ENCODE measurements at places on chromosomes 2 and 18.

- no peak for DNase-seq
Measured at GRCh38 chr2:47471429-47472116, 68.6 kb downstream of the MSH2 start.

DNA sequence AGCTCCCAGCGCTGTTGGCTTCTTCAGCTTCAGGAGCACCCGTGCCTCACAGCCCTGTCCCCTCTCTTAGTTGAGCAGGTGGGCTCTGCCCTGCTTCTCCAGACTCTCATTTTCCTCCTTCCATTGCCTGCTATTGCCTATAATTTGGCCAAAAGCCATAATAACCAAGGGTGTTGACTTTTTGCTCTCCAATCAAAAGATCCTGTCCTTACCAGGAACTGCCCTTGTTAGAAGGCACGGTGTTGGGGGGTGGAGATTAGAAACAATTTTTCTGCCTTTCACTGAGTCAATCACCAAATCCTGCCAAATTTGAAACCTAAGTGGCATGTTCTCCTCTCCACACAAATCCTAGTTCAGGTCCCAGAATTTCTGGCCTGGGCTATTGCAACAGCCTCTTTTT, 16.7 kb upstream of the PDIA6 start:
- no peak for DNase-seq

- no peak for DNase-seq
Measured at GRCh38 chr2:131145040-131145439, 39.9 kb downstream of the PLEKHB2 start.

DNA sequence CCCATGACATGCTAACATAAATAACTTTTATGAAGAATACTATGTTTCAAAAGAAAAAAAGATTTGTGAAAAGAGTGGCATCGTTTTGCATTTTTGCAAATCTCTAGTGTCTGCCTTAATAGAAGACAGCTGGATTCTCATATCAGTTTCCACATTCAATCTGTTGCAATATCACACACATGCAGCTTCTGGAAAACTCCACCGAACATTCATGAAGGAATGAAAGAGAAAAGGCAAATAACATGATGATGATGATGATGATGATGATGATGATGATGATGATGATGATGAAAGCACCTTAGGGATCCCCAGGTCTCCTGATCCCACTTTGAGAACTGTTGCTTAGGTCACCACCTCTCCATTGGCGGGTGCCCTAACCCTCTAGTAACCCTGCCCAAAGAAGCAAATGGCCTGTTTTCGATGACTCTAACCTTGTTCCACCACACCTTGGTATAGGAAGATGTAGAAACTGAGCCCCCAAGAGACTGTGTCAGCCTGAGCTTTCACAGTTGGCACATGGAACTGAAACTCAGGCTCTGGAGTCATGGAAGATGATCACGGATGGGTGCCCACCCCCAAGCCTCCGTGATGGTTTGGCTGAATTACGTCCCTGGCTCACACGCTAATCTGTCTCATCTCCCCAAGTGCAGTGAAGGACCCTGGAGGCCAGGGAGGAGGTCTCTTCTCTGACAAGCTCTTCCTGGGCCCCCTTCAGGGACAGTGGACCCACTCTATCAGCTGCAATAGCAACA, 80.1 kb upstream of the SMAD7 start:
- DNase-seq = no peak

GRCh38 chr2:36461039-36461681, 105.6 kb downstream of the CRIM1 start:
- no peak for DNase-seq

DNA sequence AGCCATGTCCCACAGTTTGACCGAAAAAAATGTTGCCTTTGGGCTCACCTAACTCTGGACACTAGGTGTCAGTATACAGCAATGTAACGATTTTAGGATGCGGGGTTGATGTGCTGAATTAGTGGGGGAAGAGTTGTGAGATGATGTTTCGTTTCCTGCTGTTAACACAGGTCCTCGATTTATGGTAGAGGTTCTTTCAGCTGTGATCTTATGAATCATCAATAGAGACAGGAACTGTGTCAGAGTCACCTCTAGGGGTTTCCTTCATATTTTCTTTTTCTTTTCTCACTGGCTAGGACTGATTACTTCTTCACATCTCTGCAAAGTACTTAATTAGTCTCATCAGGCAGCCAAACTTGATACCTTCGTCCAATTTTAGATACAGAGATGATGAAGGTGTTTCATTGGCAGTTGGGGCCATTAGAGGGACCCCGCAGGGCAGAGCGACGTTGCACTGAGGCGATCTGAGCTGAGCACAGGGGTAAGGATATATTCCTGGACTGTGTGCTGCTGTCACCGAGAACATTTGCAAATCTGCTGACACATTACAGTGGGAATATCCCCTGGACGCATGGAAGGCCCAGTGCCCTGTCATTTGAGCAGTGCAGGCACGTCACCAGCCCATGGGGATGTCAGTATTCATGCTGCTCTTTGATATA, 10.2 kb upstream of the MMADHC start:
- DNase-seq = no peak

GRCh38 chr2:11871421-11871820, 125.0 kb downstream of the LPIN1 start:
- no peak for DNase-seq

DNA sequence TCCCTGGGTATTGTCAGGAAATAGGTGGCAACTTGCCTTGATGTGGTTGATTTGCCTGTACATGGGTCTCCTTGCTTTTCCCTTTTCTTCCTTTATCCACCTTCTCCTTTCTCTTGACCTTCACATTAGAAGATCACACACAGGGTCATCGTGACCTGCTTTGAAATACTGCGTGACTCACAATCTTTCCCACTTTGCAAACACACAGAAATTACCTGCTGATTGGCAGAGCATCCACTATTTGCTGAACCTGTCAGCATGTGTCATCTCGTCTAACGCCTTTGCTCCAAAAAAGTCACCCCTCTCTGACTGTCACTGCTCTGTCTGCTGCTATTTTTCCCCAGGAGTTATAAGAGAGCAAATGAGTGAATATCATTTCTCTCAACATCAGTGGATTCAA, 60.8 kb downstream of the MYO3B start:
- no peak for DNase-seq

- DNase-seq = no peak
Measured at GRCh38 chr2:196390243-196391148, 219.1 kb upstream of the STK17B start.

- DNase-seq = no peak
Measured at GRCh38 chr2:114400890-114401289, 41.6 kb upstream of the DPP10 start.

DNA sequence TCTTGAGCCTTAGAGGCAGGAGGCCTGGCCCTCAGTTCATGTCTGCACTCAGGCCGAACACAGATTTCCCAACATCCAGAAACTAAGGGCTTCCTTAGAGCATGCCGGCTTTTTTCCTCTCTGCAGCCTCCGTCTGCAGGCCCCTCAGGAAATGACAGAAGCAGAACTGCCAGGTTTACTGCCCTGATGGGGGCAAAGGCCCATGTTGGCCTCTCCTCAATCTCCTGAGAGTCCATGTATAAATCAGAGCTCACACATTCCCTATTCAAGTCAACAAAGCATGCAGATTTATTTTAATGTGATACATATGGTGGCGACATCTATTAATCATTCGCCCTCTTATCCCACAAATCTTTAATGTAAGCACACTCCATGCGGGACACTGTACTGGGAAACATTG, 475.6 kb upstream of the HS6ST1 start:
- DNase-seq = no peak

DNA sequence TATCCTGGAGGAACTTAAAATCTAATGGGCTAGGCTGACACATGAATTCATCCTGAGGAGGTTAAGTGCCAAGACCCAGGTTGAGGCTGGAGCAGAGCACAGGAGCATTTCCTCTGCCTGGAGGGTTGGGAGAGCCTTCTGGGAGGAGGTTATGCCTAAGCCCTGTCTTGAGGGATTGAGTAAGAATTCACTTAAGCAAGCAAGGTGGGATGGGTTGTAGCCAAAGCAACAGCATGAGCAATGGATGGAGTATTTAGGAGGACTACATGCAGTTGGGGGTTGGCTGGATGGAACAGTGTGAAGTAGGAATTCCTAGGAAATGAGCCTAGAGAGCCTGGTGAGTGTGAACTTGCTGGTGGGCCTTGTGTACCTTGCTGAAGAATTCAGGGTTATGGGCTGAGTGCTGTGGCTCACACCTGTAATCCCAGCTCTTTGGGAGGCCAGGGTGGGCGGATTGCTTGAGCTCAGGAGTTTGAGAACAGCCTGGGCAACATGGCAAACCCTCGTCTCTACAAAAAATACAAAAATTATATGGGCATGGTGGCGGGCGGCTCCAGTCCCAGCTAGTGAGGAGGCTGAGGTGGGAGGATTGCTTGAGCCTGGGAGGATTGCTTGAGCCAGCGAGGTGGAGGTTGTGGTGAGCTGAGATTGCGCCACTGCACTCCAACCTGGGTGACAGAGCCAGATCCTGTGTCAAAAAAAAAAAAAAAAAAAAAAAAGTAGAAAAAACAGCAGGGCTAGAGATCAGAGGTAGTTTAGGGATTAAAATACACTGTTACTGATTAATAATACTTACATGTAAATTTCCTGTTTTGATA, 22.2 kb downstream of the TANC1 start:
- no peak for DNase-seq

DNA sequence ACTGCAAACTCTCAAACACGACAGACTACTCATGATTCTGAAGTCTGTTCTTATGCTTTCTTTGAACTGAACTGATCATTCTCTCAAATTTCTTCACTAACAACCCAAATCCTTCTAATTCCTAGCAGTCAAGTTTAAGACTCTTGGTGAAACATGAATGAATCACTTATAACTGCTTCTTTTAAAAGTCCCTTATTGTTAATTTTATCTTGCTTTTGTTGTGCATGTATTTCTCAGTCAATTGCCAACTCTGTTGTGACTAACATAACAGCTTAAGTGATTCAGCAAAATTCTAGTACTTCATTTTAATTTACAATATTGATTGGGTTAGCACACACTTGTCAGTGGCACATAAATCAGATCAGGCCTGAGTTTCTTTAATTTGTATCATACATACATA, 357.0 kb upstream of the FSIP2 start:
- no peak for DNase-seq

DNA sequence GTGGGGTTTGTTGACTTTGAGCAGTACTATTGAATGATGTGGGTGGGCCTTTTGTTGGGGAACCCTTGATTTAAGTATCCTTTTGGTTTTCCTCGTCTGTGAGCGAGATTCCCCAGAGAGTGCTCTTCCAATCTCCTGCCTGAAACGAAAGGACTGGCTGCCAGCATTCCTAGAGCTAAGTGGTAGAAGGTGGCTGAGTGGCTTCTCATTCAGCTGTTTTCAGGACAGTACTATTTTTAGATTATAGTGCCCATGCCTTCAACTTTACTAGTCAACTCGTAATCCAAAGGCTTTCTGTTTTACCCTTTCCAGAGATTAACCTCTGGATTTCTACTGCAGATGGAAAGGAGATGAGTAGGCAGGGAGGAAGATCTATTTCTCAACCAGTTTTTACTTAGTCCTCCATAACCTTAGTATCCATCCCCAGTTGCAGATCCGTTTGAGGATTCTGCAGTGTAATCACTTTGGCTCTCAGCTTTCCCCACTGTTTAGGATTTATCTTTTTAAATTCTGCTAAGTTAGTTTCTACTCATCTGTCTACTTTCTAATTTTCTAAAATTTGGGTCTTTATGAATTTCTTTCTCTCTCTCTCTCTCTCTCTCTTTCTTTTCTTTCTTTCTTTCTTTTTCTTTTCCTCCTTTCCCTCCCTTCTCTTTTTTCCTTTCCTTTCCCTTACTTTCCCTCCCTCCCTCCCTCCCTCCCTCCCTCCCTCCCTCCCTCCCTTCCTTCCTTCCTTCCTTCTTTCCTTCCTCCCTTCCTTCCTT, 9.2 kb downstream of the SLC4A1AP start:
- no peak for DNase-seq

DNA sequence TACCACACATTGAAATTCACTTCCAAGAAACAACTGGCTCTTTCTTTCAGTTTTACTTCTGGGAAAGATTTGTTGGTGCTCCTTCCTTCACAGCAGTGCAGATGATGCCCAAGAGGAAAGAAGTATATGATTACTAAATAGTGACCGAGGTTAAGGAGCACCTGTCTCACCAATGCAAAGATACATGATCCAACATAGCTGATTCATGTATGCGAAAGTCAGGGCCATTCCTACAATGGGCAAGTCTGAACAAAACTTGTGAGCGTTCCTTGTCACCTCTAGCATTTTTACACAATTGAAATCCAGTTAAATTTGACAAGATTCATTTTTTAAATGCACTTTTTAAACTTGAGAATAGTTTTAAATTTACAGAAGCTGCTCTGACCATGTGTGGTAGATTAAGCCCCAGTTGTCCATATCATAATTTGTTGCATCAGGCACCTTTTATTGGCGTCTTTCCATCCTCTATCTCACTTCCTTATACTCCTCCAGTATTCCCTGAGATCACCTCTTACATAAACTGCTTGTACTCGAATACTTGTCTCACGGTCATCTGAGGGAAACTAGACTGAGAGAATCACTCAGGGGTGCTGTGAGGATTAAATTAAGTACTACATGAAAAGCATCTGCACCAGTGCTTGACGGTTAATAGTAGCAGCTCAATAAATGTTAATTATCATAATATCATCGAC, 438.8 kb upstream of the CDH20 start:
- DNase-seq = no peak

DNA sequence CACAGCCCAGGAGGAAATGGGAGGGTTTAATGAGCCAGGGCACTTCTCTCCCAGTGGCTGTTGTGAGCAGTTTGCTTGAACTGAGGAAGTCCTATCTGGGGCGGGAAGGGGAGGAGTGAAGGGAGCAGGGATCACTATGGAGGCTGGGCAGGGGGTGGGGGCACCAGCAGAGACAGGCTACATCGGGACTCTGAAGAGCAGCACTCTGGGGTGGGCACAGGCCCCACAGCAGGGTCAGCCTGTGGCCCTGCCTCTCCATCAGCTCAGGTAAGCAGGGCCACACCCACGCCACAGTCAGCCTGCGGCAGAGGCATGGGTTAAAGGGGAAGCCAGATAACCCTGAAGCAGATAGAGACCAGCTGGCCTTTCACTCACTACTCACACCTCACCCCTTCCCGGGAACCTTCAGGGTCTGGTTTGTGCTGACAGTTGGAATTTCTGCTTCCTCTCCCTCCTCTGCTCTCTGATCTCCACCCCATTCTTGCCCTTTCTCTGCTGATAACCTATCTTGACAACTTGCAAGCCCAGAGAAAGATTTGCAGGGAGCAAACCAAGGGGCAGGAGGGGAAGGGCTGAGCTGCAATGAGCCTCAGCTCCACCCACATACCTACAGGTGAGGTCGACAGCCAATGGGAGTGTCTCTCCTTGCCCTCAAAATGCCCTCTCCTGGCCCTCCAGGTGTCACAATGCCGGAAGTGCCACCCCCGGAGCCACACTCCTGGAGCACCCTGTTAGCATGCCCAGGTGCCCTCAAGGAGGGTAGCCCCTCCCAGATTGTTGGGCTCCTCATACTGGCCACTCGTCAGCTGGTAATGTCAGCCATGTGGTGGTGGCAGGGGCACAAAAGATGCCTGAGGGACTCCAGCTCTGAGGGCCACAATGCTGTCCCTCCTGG, 3.7 kb downstream of the SIGLEC15 start:
- no peak for DNase-seq

- DNase-seq = no peak
Measured at GRCh38 chr2:109202486-109202885, 73.5 kb downstream of the SH3RF3 start.

GRCh38 chr18:39969803-39970494, 1985.1 kb upstream of the PIK3C3 start:
- no peak for DNase-seq
